ENCODE measurements at places on chromosomes 16 and 17.

GRCh38 chr17:83076938-83077337 is 2.5 kb upstream of the METRNL start:
- no peak for DNase-seq

DNA sequence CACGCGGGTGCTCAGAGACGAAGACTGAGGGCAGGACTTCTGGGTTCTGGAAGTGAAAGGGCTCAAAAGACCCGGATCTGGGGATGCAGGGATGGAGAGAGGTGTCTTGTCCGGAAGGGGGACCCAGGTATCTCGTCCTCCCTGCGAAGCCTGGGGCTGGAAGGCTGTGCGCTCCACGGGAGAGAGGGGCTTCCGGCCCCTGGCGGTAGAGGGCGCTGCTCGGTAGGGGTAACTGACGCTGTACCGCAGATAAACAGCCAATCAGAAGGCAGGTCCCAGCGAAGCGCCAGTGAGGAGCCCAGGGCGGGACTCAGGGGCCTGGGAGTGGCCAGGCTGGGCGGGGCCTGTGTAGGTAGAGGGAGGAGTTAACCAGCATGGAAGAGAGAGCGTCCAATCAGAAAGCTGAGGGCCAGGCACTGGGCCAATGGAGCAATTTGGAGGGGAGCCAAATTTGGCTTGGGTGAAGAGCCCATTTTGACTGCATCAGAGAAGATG is 804 bp downstream of the TGFB1I1 start:
- DNase-seq, result peak; percentile 89

DNA sequence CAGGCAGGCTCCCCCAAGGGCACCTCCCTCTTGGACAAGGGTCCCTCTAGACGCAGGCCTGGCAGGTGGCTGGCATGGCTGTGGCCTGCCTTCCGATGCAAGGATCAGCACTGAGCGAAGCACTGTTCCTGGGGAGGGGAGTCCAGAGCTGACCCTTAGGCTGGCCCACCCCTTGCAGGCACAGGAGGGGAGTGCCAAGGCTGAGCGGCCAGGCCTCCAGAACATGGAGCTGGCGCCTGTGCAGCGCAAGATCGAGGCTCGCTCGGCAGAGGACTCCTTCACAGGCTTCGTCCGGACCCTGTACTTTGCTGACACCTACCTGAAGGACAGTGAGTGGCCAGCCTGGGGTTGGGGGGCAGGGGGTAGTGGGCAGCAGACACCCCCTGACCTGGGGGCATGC is 16.8 kb upstream of the MYO15B start:
- DNase-seq, result peak; percentile 31

DNA sequence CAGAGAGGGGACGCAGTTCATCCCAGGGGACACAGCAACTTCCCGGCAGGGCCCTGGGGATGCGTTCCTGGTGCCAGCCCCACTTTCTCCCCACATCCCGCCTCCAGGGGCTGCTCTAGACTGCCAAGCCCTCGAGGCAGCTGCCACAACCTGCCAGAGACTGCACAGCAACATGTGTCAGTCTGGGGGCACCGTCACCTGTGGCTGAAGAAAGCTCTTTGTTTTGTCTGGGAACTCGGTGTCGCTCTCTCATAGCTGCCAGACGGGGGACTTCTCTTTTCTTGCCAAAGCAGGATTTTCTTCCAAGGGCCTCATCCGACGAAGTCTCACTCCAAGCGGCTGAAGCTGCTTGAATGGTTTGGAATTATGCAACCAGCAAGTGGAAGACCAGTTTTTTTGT is 43.7 kb downstream of the COTL1 start:
- no peak for DNase-seq

GRCh38 chr17:66906321-66907278 is 57.9 kb upstream of the CACNG4 start:
- peak; percentile 79 for DNase-seq

GRCh38 chr16:85512808-85513115 is 100.4 kb upstream of the GSE1 start:
- DNase-seq, result no peak

DNA sequence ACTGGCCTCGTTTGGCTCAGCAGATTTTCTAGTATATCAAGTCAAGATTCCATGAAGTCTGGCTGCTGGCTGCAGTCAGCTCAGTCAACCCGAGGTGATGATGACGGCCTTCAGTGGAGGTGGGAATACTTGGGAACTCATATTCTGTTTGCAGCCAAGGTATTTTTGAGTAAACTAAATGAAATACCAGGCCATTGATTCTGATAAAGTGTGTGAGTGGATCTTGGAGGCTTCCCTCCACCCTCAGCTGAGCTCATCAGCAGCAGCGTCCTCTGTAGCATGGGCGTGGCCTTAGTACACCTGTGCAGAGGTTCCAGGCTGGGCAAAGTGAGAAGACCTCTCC is 22.0 kb upstream of the TACO1 start:
- no peak for DNase-seq

GRCh38 chr17:17843096-17843495 is 6.3 kb upstream of the SREBF1 start:
- DNase-seq, result no peak

DNA sequence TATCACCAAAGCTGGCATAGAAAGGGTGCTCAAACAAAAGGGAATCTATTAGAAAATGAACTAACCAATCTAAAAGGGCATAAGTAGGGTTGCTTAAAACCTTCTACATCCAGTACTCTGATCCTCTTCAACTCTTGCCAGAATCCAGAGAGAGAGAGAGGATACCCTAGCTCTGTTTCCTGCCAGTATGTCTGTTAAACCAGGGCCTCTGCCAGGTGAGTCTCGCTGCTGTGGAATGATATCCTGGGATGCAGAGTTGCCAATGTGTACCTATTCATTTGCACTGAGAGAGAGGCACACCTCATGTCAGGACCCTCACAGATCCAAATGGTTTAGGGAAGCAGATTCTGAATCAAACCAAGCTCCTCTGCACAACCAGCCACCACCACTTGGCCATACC is 79.8 kb upstream of the DYNLRB2 start:
- DNase-seq, result no peak

DNA sequence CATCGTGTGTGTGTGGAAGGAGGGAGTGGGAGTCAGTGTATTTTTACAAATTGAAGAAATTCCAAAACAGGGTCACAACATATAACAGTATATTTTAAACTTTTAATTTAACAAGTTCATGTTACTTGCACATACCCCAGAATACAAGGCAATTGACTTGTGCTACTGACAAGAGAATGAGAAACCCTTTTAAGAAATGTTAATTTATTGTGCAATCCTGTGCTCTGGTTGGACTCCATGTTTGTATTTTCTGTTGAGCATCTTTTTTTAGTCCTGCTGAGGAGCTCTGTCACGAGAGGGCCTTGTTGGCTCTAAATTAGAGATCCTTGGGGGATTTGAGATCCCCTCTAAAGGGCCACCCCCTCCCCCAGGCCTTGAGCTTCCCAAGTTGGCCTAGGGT is 1.1 kb upstream of the EMP2 start:
- no peak for DNase-seq

- DNase-seq, result no peak
Observed at GRCh38 chr16:66247516-66248481, 118.7 kb upstream of the CDH5 start.

GRCh38 chr17:65184235-65184959 is 47.2 kb downstream of the RGS9 start:
- DNase-seq, result no peak

DNA sequence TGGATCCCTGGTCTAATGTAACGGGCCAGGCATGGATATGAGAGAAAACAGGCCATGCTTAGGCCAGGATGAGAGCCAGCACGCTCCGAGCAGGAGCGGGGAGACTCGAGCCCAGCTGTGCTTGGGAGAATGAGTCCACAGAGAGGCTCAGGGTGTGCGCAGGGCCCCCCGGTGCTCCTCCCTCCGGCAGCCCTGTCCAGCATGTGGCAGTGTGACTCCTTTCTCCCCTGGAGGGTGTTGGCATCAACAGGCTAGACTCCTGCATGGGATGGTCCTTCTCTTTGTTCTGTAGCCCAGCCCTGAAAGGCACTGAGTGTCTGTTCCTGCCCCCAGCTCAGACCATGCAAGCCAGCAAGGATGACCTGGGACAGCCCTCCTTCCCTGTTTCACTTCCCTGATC is 23.4 kb downstream of the PGS1 start:
- DNase-seq, result no peak

DNA sequence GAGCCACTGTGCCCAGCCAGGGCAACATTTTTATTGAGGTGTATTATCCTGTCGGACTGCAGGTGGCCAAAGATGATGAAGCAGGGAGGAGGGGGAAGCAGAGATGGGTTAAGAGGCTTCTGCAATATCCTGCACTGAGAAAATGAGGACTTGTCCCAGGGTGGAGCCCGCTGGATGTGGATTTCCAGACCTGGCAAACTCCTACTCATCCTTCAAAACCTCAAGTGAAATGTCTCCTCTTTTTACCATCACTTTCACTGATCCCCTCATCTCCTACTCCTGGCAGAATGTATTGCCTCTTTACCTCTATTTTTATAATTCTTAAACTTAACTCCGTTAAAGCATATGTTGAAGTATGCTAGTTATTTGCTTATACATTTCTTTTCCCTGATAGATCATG is 60.9 kb downstream of the MGAT5B start:
- no peak for DNase-seq

GRCh38 chr16:12612598-12613101 is 191.0 kb downstream of the CPPED1 start:
- no peak for DNase-seq

DNA sequence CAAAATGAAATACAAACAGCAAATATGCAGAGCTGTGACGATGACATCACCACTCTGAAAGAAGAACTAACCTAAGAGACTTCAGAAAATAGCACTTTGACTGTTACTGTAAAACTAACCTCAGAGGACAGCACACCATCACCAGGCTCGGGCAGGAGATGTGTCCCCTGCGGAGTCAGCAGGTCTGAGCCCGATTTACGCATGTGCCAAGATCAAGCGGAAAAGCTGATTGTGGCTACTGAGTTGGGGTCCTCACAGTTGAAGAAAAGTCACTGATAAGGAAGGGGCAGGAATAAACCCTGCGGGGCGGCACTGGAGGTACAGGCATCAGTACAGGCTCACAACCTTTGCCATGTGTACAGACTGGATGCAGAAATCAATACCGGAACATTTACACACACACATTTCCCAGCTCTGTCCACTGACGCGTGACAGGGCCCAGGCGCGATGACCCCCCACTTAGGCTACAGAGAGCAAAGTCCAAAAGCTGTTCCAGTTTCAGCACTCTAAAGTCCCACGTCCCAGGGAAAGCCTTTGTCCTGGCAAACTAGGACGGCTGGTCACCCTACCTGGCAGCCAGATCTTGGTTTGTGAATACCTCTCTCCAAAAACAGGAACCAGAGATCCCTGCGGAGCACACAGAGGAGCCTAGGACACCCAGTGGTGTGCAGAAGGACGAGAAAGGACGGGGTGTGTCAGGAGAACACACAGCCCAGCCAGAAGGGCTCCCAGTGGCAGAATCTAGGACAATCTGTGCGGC is 21.5 kb downstream of the TRAP1 start:
- no peak for DNase-seq

DNA sequence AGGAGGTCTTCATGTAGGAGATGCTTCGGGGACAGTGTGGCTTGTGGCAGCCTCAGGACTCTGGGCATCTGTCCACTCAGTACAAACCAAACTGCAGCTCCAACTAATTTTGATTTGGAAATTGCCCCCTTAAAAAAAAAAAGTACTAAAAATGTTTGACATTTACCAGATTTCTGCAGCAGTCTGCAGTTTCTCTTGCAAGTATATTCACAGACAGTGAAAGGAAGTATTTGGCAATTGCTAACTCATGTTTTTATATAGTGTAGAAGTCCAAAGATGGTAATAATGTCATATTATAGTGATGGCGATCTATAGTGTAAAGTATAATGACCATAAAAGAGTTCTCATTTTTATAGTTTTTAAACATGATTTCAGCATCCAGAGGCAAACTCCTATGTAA is 218.6 kb downstream of the PRKCA start:
- no peak for DNase-seq

- DNase-seq, result no peak
Observed at GRCh38 chr16:85127379-85127723, 15.1 kb upstream of the CIBAR2 start.

GRCh38 chr17:38922538-38923297 is 2.7 kb upstream of the LASP1NB start:
- DNase-seq, result no peak

DNA sequence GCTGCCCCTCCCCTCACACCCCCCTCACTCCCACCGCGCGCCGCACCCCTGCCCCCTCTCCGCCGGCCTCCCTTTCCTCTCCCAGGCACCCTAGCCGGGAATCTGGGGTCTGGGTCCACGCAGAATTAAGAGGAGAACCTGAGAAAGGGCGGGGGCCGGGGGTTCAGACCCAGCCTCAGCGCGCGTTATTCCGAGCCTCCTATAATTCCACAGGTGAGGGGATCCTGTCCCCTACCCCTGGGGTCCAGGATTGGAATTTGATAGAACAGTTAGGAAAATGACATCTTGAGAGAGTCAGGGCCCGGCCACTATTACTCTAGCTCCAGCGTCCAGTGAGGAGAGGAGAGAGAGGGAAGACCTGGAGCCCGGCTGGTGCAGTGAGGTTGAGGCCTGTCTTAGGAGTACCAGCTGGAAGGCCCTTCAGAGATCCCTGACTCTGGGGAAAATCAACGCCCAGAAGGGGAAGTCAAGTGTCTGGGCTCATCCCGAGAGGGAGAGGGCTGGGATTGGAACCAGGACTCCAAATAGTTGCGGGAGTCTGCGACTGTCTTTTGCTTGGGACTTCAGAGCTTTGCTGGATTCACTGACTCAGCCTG is 17.3 kb downstream of the GRB7 start:
- no peak for DNase-seq

Measured in left forelimb (tissue), 1 donor.